NCI-H1417 treated with DMSO at 0.1 percent for 48 hours (cell line): ENCODE measurements at places on chromosomes 3 and 15.

DNA sequence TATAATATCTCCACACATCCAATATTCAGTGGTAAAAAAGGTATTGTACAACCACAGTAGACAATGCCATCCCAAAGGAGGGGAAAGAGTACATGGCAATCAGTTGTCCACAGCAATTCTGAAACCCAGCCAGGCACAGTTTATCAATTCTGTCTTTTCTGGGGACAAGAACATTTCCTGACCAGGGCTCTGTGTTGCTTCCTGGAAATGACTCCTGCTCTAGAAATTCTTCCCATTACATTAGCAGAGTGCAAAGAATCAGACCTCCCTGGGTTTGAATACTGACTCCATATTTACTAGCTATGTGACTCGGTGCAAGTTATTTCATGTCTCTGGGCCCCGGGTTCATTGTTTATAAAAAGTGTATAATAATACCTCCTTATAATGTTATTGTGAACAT, 220.4 kb upstream of the CFAP20DC start:
- no peak for DNase-seq

DNA sequence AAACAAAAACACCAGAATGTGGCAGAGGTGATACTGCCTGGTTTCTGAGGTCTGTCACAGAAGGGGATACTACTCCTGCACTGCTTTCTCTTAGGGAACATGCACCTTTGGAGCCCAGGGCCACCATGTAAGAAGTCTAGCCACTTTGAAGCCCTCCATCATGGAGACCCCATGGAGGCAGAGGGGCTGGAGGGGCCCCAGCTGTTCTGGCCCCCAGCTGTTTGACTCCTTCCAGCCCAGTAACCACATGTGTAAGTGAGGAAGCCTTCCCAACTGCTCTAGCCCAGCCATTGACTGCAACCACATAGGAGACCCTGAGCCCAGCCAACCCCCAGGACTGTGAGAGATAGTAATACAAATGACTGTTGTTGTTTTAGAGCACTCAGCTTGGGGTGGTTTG, 9.0 kb upstream of the IGDCC4 start:
- no peak for DNase-seq

DNA sequence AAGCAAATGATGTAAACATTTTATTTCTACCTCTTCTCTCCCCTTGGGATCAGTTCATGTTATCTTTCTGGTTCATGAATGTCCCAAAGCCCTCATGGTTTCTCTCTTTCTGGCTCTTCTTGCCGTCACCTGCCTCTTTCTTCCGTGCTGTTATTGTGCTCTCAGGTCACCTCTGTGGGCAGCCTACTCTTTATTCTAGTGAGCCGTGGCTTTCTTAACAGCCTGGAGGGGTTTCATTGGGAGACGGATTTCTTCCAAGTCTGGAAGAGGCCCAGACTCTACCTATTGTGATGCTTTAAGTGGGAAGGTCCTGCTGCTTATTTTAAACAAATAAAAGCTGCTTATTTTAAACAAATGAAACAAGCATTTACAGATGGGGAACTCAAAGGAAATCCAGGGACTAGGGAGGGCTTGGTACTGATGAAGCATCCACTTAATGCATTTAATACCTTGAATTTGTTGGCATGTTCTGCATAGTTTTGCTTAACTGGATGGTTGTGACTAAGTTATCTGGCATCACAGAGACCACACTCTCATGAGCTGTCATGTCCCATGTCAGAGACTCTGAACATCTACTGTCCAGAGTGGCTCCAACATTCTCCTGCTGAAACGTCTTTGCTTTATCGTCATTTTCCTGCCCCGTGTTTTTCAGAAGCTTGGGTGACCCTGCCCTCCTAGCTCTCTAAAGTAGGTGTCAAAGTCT, 443.3 kb downstream of the GABRG3 start:
- DNase-seq = no peak

DNA sequence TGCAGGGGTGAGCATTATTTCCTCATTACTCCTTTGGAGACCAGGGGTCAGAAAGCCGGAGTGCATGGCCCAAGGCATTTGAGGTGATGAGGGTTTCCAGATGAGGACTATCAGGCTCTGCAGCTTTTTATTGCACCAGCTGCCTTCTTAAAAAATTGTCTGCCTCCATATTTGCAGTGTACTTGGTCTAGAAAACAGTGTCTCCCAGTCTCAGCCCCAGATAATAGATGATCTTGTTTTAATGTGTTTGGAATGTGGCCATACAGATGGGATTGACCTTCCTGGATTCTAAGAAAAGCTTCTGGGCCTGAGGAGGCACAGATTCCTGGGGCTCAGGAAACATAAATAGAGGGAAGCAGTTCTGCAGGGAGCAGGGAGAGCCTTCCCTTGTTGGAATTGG, 123.3 kb downstream of the GABRG3 start:
- DNase-seq = no peak

DNA sequence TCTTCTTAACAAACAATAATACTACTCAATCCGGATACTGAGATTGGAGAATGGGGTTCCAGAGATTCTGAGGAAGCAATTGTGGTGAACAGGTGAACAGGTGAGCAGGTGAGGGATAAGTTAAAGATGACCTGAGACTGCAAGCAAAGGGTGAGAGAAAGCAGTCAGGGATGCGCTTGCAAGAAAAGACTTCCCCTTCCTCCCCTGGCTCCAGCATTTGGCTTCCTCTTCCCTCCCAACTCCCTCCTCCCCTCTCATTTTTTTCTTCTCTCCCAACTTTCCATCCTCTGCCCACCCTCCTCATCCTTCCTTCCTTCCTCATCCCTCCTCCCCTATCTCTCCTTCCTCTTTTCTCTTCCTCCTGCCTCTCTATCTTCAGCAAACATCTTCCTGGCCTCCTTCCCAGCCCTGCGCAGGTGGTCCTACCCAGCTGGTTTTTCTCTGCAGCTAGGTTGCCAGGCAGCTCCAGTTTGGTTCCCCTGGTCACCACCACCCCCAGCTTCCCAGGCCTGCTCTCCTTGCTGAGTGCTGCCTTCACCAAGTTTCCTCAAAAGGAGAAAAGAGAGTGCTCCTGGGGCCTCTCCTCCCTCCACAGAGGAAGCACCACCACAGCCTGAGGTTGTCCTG, 10.4 kb upstream of the VIPR1 start:
- no peak for DNase-seq

DNA sequence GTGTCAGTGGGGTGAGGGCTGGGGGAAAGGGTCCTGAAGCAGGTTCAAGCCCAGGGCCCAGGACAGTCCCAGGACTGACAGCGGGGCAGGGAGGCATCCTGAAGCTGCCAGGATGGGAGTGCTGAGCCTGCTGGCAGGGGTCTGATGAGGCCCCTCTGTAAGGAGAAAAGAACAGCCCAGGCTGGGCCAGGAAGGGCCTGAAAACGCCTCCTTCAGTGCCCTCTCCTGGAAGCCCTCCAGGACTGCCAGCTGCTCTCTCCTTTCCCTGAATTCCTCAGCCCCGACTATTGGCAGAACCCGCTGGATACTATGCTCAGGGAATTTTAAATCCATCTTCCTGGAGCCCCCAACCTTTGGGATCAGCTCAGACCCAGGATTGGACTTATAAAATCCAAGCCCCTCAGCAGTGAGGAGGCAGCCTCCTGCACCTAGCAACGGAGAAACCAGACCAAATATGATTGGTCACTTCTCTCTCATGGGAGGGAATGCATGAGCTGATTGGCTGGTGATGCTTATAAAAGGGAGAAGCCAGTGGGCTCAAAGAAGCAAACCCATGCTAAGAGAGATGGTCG, 203.5 kb upstream of the LINGO1 start:
- DNase-seq = no peak

GRCh38 chr15:39124155-39124552, 456.7 kb upstream of the THBS1 start:
- no peak for DNase-seq

- DNase-seq = no peak
Observed at GRCh38 chr3:71815340-71816067, 30.6 kb upstream of the PROK2 start.

GRCh38 chr15:70584441-70584837, 178.9 kb downstream of the UACA start:
- no peak for DNase-seq

DNA sequence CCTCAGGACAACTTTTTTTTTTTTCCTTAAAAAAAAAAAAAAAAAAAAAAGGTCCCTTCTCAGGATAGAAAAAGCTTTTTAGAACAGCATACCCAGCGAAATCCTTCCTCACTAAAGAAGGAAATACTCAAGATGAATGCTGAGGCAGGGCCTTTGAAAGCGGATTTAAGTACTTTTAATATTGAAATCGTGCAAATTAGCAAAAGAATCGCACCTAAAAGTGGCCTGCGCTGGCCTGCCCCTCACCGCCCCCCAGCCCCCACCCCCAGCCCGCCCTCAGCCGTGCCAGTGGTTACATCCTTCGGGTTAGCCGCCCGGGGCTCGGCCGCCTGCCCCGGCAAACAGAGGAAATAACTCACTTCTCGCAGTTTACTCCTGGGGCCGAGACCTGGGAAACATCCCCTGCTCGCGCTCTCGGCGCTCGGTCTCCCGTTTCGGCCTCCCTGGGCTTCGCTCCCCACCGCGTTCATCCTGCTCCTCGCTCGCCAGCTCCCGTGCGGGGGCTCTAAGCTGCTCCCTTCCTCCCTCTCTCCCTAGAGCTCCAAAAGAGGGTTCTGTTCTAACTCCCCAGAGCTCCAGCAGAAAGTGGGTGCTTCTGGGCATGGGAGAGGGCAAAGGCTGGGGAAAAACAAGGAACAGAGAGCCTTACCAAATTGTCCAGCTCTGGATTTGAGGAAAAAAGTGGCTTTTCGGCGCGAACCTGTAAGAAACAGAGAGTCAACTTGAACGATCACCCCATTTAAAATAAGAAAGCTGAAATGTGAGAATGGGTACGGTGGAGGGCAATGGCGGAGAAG, 5.2 kb downstream of the MEIS2 start:
- DNase-seq = no peak

DNA sequence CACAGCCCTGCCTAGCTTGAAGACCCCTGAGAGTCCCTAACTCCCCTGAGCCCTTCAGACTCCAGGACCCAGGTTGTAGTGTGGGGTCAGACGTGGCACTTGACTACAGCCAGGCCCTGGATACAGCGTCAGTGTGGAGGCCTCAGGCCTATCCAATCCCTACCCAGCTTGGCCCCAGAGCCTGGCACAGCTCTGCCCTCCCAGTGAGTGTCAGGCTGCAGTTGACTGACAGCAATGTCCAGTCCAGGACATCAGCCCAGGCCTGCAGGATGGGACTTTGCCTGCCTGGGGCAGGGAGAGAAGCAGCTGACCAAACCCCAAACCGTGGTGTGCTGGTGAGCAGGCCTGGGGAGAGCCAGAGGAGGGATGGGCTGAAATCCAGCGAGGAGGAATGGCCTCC, 27.3 kb downstream of the KLF13 start:
- DNase-seq = no peak
